ENCODE measurements at places on chromosomes 12 and 14.
A peak's percentile ranks its signal among the peaks of the same experiment; 100 is the strongest.

DNA sequence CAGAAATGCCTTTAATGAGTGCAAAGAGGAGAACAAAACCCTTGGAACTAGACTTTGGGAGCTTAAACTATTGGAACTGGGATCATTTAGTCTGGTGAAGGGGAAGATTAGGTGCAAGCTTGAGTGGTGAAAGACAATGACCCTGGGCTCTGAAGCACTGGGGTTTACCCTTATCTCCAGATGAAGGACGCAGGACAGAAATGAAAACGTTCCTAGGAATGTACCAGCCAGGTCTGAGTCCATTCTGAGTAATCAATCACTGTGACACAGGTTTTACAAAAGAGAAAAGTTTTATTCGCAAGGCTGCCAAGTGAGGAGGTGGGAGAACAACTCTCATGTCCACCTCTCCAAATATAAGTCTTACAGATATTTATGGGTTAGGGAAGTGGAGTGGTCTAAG, 249.1 kb downstream of the LRIG3 start:
- no peak for DNase-seq

DNA sequence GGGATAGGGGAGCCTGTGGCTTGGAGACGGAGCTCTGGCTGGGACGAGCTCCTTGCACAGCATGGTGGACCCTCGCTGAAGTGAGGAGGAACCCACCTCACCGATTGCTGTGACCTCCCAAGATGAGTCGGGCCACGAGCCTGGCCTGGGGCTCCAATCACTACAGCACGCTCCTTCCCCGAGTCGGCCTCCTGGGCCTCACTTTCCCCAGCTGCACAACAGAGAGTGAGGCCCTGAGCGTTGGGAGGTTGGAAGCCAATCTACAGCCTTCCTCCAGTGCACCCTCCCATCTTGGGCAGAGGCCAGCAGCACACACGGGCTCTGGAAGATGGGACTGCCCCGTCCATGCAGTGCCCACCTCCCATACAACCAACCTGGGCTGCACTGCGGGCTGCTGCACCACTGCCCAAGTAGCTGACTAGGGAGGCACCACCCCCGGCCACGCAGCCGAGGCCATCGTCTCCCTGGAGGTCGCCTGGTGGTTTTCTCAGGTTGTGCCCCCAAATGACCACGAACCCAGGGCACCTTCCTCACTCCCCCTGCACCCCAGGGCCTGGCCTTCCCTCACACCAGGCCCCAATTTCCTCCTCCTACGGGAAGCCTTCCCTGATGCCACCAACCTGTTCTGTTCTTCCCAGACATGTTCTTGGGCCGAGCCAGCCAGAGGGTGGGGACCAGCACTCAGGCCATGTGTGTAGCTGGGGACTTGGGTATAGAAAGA, 152.3 kb upstream of the C14orf180 start:
- DNase-seq: no peak

GRCh38 chr12:93572712-93573551, 457 bp downstream of the SOCS2 start:
- no peak for DNase-seq

DNA sequence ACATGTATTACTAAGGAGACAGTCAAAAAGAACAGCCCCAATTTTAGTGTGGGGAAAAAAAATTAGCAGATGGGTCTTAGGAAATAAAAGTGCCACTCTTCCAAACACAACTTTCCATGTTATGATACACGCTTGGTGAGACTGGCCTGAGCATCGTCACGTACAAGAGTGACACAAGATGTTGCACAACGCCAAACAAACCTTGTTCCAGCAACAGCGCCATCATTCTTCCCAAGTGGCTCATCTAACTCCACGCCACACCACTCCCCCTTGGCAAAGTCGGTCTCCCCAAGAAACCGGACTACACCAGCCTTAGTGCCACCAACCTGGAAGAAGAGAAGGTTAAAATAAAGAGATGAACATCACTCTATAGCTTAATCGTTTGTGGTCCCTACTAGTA, 58.7 kb downstream of the CLIP1 start:
- DNase-seq: no peak

DNA sequence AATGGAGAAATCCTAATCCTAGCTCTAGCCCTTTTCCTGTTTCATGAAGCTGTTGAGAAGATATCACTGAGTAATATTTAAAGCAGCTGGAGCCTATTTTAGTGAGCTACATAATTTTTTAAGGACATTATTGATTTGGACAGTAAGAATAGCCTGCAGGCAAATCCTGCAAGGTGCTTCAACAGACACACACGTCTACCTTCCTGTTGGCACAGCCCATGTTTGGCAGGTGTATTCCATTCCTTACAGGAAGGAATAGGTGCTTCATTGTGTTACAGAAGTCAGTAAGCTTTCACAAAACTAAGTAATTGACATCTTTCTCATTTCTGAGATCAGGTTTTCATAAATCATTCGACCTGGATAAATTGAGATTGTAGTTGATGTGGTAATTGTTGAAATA, 50.6 kb downstream of the FOXA1 start:
- peak; percentile 94 for DNase-seq

GRCh38 chr14:60648249-60648933, 886 bp downstream of the SIX1 start:
- DNase-seq: no peak

- DNase-seq: no peak
Observed at GRCh38 chr14:64196814-64197411, 97.3 kb downstream of the ESR2 start.

DNA sequence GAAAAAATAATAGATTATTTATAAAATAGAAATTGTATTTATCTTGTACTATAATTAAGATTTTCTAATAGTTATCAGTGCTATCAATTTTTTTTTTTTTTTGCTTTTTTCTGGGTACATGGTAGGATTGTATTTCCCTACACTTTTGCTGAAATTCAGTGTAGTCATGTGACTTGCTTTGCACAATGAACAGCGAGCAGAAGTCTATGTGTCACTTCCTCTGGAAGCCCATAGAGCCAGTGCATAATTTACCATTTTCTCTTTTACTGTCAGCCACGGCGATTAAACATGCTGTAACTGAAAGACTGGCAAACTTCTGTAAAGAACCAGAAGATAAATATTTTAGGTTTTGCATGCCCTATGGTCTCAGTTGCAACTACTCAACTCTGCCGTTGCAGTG, 80.8 kb upstream of the PPP1R12A start:
- DNase-seq: no peak

DNA sequence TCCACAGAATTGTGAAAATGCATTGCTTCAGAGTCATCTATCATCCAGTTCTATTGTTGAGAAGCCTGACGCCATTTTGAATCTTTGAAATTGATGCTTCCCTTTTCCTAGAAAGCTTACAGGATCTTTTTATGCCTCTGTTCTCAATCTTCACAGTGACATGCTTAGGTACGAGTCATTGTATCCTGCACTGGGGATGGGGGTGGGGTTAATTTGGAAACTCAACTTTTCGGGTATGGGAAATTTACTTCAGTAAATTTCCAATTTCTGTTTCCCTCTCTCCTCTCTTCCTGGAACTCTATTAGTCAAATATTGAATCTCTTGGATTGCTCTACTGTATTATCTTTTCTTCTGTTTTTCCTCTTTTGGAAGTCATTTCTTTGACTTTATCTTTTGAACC, 24.5 kb downstream of the RNASE10 start:
- no peak for DNase-seq

GRCh38 chr12:52763036-52763659, 14.0 kb downstream of the KRT76 start:
- DNase-seq: no peak

- no peak for DNase-seq
Observed at GRCh38 chr14:79656056-79656455, 555.2 kb downstream of the DIO2 start.

DNA sequence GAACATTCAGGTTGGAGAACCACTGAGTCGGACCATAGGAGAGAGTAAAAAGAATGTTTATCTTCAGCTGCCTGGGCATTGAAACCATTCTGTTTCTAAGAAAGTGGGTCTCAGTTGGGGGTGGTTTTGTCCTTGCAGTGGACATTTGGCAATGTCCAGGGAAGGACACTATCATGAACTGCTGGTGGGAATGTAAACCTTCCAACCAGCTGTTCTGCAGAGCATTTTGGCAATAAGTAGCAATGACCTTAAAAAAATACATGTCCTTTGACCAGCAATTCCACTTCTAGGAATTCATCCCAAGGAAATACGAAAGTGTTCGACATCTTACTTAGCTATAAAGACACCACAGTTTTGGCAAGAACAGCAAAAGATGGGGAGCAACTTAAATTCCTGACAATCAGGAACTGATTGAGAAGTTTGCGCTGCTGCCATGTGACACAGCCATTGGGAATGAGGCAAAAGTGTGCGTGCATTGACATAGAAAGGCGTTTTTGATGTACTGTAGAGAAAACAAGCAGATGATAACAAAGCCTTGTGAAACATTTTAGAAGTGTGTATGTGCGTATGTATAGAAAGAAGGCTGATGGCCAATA, 82.9 kb upstream of the MAP1LC3B2 start:
- DNase-seq: no peak

GRCh38 chr12:88932457-88932856, 352.2 kb upstream of the KITLG start:
- DNase-seq: no peak

DNA sequence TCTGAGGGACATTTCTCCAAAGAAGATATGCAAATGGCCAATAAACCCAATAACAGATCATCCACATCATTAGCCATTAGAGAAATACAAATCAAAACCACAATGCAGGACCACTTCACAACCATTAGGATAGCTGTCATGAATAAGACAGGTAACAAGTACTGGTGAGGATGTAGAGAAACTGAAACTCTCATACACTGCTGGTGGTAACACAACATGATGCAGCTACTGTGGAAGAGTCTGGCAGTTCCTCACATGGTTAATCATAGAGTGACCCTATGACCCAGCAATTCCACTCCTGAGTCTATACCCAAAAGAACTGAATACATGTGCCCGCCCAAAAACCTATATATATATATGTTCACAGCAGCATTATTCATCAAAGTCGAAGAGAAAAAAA, 39.0 kb downstream of the TTC9 start:
- no peak for DNase-seq

DNA sequence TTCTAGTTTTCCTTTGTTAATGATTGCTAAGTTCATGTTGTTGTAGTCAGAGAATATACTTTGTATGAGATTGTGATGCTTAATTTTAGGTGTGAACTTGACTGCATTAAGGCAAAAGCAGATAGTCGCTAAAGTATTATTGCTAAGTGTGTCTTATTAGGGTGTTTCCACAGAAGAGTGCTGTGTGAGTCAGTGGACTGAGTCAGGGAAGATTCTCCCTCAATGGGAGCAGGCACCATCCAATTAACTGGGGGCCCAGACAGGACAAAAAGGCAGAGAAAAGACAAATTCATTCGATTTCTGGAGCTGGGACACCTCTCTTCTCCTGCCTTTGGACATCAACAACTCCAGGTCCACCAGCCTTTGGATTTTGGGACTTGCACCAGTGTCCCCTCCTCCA, 48.5 kb downstream of the BAZ1A start:
- DNase-seq: no peak

GRCh38 chr12:99985129-99985570, 414 bp upstream of the ANKS1B start:
- DNase-seq: no peak

- DNase-seq: no peak
Observed at GRCh38 chr12:52686063-52686462, 5.9 kb upstream of the KRT1 start.
